ENCODE measurements at places on chromosomes 5 and 9. TPM values are rescaled to one million over a fixed set of nuclear protein-coding genes. Genes with fewer than 3 reads are reported as not detected.

CAVIN4 gene
- 0.19 TPM for total RNA-seq

DNA sequence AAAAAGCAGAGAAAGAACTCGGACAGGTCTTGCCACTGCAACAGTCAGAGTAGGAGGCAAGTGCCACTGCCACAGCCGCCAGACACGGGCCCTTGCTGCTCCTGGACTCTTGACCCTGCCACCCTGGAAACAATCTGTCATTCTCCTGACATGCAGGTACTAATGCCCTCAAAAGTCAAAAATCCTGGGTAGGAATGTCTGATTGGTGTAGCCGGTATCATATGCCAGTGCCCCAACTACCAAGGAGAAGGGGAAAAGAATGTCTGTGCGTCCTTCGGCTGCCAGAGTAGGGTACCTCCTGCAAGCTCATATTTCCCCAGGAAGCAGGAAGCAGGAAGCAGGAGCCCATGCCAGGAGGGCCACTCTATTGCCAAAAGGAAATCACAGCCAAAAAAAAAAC, 30.5 kb upstream of the F2RL1 start:
- DNase-seq = no peak

DNA sequence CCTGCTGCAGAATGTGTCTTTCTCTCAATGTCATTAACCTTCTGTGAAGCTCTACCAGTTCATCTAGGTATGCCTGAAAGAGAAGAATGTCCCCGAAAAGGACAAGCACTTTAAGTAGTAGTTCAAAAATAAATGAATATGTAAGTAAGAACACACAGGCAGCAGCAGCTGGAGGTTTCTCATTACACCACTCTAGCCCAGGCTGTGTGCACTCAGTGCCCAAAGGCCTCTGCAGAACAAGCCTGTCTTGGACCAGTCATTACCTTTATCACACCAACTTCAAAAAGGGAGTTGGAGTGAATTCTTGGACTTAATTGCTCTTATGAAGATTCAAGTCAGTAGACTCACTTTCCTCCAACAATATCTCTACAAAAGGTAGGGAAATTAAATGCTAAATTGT, 268.8 kb downstream of the MLLT3 start:
- DNase-seq = no peak

- DNase-seq = no peak
Measured at GRCh38 chr9:134557331-134557730, 84.3 kb upstream of the COL5A1 start.

DNA sequence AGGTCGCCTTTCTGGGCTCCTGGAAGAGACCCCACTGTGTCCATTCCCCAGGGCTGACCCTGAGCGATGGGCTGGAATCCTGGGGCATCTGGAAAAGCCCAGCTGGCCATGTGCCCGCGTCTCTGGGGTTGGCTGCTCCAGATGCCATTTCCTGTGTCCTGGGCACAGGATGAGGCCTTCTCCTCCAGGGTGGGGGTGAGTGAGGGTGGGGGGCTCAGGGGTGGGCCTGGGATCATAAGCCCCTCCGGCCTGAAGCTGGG, 30.7 kb downstream of the PAEP start:
- no peak for DNase-seq

PRSS3 gene
- total RNA-seq = not detected

CARTPT gene
- not detected for total RNA-seq

GRCh38 chr9:99220011-99220410, 1.7 kb downstream of the ALG2 start:
- DNase-seq = no peak

DNA sequence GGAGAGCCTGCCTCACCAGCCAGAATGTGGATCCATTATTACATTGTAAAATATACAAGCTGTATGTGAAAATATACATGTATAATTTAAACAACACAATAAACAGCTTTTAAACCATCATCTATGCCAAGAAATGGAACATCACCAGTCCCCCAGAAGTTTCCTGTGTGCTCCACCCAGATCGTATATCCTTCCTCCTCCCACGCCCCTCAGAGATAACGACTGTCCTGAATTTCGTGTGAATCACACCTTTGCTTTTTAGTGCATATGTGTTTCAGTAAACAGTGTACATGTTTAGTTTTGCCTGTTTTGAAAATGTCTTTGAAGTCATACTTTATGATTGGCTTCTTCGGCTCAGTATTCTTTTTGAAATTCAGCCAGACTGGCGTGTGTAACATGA, 134.6 kb upstream of the MYO10 start:
- no peak for DNase-seq

- DNase-seq = no peak
Measured at GRCh38 chr9:76609285-76610010, 150.5 kb downstream of the GCNT1 start.

SHROOM1 gene
- 1.1 TPM for total RNA-seq

DNA sequence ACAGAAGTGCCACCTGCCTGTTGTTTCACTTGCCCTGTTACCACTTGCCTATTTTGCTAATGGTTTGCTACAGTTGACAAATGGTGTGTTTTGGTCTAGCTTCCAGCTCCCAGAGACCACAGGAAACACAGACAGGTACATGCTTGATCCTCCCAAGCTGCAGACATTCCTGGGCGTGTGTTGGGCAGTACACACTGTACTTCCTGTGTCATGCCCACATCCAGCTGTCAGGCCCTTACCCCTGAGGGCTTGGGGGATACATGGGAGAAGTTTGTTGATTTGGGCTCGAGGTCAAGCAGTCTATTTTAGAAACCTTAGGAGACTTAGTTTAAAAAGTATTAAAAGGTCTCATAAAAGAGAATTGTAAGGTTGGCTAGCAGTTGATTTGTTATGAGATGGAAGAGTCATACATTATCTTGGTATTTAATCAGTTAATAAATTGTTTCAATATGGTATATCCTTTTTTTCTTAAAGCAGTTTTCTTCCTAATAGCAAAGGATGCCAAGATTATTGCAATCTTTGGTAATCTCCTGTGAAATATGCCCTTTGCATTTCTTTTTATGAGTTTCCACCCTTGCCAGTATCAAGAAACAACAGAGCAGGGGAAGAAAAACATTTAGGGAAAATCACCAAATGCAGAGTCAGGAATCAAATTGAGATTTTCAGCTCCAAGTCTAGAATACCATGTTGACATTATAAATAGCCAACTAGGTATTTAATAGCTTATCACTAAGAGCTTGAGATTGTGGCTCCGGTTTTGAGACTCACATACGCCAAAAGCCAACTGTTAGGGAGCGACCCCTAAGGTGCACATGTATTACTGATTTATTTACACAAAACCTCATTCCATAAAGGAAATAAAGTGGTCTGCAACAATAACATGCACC, 52.3 kb upstream of the CD180 start:
- no peak for DNase-seq

IFNA6 gene
- total RNA-seq = not detected
